ENCODE measurements at places on chromosomes 4 and X.

GRCh38 chr4:89212666-89213381 is 94.8 kb downstream of the GPRIN3 start:
- DNase-seq: no peak

- no peak for DNase-seq
These were observed at the start of gene CT83 for GRCh38 chrX:116462822-116463221. Gene CT83 (minus strand): TSS chrX:116462976. CDS start chrX:116462856, 120 bp downstream.

- peak; percentile 28 for DNase-seq
These were observed 140.9 kb upstream of the ATP6AP2 start for GRCh38 chrX:40439625-40440532.

DNA sequence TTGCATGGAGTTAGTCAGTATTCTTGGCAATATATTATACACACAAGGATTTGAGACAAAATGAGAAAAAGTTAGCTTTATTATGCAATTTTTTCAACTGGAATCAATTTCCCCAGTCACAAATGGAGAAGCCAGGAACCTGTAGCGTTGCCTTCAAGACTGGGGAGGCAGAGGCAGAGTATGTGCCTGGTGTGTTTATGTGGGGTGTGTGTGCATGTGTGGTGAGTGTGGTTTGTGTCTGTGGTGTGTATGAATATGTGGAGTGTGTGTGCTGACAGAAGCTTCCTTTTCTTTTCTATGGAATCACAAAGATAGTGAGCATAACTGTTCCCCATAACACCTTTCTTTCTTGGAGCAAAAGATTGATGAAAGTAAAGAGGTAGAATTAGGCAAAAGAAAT is 37.0 kb downstream of the TNIP3 start:
- DNase-seq: no peak

GRCh38 chrX:6226596-6227452 is 1.8 kb downstream of the NLGN4X start:
- DNase-seq: no peak

DNA sequence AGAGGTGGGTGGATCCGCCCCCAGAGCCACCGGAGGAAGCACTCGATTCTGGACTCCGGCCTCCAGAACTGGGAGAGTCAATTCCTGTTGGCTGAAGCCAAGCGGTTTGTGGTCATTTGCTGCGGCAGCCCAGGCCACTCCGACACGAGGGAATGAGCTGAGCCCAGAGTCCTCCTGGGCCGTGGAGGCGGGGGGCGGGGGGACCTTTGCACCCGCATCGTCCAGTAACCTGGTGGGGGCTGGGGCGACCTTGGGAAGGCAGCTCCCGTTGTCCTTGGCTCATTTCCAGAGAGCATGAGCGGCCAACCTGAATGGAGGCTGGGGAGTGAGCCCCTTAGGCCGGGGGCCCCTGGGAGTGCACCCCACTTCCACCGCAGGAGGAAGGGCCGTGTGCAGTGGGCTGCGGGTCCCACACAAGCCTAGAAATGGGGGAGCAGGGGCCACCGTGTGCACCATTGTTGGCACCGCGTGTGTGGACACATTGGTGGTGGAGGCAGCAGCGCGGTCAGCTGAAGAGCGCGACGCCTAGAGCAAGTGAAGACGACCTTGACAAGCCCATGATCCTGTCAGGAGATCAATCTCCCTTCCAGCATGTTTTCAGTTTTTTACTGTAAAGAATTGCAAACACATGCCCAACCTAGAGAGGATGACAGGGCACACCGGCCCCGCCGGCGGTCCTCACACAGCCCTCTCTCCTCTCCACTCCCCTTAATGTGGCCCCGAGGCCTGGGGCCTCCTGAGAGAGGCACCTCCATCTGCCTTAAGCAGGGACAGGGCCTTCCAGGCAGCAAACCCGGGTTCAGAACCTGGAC is 19.9 kb upstream of the DUSP9 start:
- DNase-seq: no peak

DNA sequence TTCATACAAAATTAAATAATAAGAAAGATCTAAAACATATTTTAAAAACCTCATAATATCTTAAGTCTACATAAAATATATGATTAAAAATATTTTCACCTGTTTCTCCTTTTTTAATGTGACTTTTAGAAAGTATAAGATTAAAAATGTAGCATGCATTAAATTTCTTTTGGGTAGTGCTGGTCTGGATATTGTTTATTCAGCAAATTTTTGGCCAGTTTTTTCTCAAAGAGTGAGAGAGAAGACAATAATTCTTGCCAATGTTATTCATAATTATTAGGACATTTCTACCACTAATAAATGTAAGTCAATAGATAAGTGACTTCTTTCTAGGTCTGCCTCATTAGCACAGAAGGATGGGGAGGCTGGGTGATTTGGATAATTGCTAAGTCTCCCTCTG is 14.1 kb downstream of the MAGEB1 start:
- no peak for DNase-seq

DNA sequence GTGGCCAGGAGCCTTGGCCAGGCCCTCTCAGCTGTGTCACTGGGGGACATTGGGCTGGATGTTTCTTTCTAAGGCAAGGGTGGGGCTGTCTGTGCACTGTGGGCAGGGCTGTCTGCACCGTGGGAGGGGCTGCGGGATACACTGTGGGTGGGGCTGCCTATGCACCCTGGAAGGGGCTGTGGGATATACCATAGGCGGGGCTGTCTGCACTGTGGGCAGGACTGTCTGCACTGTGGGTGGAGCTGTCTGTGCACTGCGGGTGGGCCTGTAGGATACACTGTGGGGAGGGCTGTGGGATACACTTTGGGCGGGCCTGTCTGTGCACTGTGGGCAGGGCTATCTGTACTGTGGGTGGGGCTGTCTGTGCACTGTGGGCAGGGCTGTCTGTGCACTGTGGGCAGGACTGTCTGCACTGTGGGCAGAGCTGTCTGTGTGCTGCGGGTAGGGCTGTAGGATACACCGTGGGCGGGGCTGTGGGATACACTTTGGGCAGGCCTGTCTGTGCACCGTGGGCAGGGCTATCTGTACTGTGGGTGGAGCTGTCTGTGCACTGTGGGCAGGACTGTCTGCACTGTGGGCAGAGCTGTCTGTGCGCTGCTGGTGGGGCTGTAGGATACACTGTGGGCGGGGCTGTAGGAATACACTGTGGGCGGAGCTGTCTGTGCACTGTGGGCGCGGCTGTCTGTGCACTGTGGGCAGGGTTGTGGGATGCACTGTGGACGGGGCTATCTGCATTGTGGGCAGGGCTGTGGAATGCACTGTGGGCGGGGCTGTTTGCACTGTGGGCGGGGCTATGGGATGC is 31.1 kb downstream of the ACOX3 start:
- no peak for DNase-seq

All from inflammatory macrophage treated with lipopolysaccharide for 1 hour (primary cell).